ENCODE measurements at places on chromosomes 7 and 10. TPM values are rescaled to one million over a fixed set of nuclear protein-coding genes. Genes with fewer than 3 reads are reported as not detected.
A peak's percentile ranks its signal among the peaks of the same experiment; 100 is the strongest.

GRCh38 chr7:79872176-79872575, 262.5 kb upstream of the GNAI1 start:
- H3K4me3 ChIP-seq = no peak overlapping the region
- no peak for DNase-seq
- no peaks in the 10 kb centered on the region for H3K4me1 ChIP-seq
- peaks cover 12% of the 10 kb centered on the region for H3K27me3 ChIP-seq
- no peak overlapping the region for H3K27ac ChIP-seq
- no peaks in the 10 kb centered on the region for H3K36me3 ChIP-seq

- H3K4me1 ChIP-seq = peaks cover 5% of the 10 kb centered on the region
- DNase-seq = no peak
- peak overlapping the region; percentile 81 for H3K4me3 ChIP-seq
- H3K27ac ChIP-seq = peak overlapping the region; percentile 97
- H3K27me3 ChIP-seq = no peaks in the 10 kb centered on the region
Measured at GRCh38 chr7:155643804-155644177, 670 bp upstream of the RBM33 start.

DNA sequence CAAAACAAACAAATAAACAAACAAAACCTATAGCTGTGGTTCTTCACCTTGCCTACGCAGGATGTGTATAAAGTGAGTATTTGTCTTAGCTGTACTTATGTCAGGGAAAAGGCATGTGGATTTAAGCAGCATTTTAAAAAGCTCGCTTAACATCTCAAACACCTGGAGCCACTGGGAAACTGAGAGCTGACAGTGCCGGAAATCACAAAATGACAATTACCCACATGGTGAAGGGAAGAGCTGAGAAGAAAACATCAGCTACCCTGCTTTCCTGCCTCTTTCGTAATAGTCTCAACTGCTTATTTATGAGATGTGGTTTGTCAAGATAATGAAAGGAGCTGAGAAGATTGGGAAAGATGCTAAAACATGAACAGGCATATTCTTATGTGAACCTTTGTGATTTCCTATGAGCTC, 31.1 kb upstream of the MSMB start:
- H3K4me3 ChIP-seq = no peak overlapping the region
- DNase-seq = no peak
- H3K27ac ChIP-seq = no peak overlapping the region
- no peaks in the 10 kb centered on the region for H3K27me3 ChIP-seq
- H3K4me1 ChIP-seq = no peaks in the 10 kb centered on the region

Gene GLI3
- 22.1 TPM for total RNA-seq

DNA sequence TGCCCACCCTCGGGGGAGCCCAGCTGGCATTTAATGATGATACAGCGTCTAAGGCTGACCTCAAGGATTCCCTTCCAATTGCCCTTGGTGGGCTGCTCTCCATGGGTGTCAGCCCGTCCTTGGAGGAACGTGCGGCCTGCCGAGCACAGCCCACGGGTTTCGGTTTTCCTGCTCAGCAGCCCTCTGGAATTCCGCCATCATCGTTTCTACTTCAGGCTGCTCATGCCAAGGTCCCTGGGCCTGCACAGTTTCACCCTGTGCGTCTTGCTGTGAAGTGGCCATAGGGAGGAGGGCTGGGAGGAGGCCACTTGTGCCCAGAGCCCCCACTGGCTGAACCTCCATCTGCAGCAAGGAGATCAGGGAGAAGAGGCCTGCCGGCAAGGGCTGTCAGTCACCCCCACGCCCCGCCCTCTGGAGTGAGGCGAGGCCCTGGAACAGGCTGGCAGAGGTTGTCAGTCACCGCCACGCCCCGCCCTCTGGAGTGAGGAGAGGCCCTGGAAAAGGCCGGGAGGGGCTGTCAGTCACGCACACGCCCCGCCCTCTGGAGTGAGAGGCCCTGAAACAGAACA, 82.8 kb downstream of the CHST15 start:
- no peak overlapping the region for H3K27ac ChIP-seq
- H3K4me1 ChIP-seq = no peaks in the 10 kb centered on the region

GRCh38 chr7:2566890-2567678, 8.3 kb downstream of the IQCE start:
- H3K27me3 ChIP-seq = no peaks in the 10 kb centered on the region
- H3K36me3 ChIP-seq = no peaks in the 10 kb centered on the region
- DNase-seq = no peak
- H3K27ac ChIP-seq = no peak overlapping the region

Gene ITPRID1
- not detected for total RNA-seq

DNA sequence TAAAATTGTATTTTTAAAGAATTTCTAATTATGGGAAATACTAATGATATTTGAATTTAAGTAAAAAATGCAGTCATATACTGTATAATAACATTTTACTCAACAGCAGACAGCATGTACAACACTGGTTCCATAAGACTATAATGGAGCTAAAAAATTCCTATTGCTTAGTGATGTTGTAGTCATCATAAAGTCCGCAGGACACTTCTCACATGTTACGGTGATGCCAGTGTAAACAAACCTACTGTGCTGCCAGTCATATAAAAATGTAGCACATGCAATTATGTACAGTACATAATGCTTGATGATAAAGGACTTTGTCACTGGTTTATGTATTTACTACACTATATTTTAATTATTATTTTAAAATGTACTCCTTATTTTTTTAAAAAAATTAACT, 629.3 kb downstream of the IPMK start:
- DNase-seq = no peak
- no peaks in the 10 kb centered on the region for H3K36me3 ChIP-seq
- H3K4me1 ChIP-seq = no peaks in the 10 kb centered on the region
- no peak overlapping the region for H3K4me3 ChIP-seq
- H3K27ac ChIP-seq = no peak overlapping the region

DNA sequence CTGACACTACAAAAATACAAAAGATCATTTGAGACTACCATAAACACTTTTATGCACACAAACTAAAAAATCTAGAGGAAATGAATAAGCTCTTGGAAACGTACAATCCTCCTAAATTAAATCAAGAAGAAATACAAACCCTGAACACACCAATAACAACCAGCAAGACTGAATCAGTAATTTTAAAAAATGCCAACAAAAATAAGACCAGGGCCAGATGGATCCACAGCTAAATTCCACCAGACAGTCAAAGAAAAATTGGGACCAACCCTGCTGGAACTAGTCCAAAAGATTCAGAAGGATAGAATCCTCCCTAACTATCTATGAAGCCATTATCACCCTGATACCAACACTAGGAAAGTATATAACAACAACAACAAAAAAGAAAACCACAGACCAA, 277.4 kb downstream of the AGMO start:
- no peaks in the 10 kb centered on the region for H3K36me3 ChIP-seq
- no peak for DNase-seq
- no peaks in the 10 kb centered on the region for H3K27me3 ChIP-seq

Gene INSIG1
- total RNA-seq = 55.7 TPM

Gene RGS10
- 40.1 TPM for total RNA-seq

Gene GDF10
- total RNA-seq = 6.1 TPM

- H3K4me1 ChIP-seq = peaks cover 3% of the 10 kb centered on the region
- no peak overlapping the region for H3K4me3 ChIP-seq
- H3K27me3 ChIP-seq = no peaks in the 10 kb centered on the region
Measured at GRCh38 chr10:48464121-48464870, 140.6 kb downstream of the ARHGAP22 start.

- H3K36me3 ChIP-seq = peaks cover 11% of the 10 kb centered on the region
- no peak overlapping the region for H3K4me3 ChIP-seq
- no peaks in the 10 kb centered on the region for H3K4me1 ChIP-seq
- no peaks in the 10 kb centered on the region for H3K27me3 ChIP-seq
- DNase-seq = no peak
Measured at GRCh38 chr10:24664991-24665390, 58.7 kb downstream of the ARHGAP21 start.

DNA sequence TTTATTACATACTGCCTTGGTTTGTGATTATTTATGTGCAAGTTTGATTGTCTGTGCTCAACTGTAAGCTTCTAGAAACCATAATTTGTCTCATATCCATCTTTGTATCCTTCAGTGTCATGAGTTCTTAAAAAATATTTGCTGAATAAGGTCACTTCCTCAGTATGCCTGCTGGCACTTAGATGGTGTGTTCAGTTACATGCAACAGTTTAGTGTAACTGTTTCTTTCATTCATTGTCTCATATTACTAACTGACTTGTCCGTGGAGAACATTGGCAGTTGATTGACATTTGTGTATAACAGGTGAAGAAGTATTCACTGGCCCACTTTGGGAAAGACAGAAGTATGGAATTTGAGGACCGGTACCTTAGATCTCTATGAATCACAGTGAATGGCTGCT, 236.9 kb downstream of the PRKG1 start:
- H3K27ac ChIP-seq = no peak overlapping the region
- no peaks in the 10 kb centered on the region for H3K36me3 ChIP-seq
- no peak overlapping the region for H3K4me3 ChIP-seq
- no peak for DNase-seq

Gene OLAH
- total RNA-seq = not detected

DNA sequence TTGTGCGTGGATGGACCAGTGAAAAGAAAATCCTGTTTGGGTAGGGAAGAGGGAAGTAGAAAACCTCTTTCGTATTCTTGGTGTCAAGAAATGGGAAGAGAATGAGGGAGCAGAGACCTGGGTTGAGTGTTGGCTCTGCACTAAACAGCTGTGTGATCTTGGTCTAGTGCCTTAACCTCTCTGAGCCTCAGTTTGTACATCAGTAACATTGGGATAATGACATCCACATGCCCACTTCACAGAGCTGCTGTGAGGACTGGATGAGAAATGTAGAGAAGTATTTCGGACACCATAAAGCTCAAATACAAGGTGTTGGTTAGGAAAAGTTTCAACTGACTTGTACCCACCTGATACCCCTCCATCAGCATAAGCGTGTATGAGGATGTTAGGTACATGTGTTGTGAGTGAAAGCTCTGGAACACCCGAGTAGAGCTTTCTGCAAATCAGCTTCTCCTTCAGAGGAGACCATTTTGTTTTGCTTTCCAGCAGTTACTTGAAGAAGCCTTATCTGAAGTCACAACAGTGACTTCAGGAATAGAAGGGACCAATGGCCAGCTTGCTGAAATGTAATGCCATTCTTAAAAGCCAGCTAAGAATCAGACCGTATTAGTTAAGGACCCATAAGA, 11.2 kb downstream of the TRIM56 start:
- no peak for DNase-seq
- no peaks in the 10 kb centered on the region for H3K36me3 ChIP-seq
- H3K27ac ChIP-seq = no peak overlapping the region
- H3K27me3 ChIP-seq = no peaks in the 10 kb centered on the region

- H3K27me3 ChIP-seq = no peaks in the 10 kb centered on the region
- no peak for DNase-seq
- no peaks in the 10 kb centered on the region for H3K36me3 ChIP-seq
- no peak overlapping the region for H3K27ac ChIP-seq
- no peaks in the 10 kb centered on the region for H3K4me1 ChIP-seq
Measured at GRCh38 chr10:123635131-123635530, 31.0 kb upstream of the GPR26 start.

- H3K36me3 ChIP-seq = no peaks in the 10 kb centered on the region
- peak; percentile 94 for DNase-seq
- H3K27ac ChIP-seq = peak overlapping the region; percentile 96
Measured at GRCh38 chr7:137681657-137682562, 164.9 kb downstream of the DGKI start.

GRCh38 chr7:32318300-32319011, 171.7 kb downstream of the LSM5 start:
- peaks cover 8% of the 10 kb centered on the region for H3K27me3 ChIP-seq
- H3K4me1 ChIP-seq = no peaks in the 10 kb centered on the region
- no peak overlapping the region for H3K4me3 ChIP-seq
- H3K36me3 ChIP-seq = no peaks in the 10 kb centered on the region
- no peak for DNase-seq

DNA sequence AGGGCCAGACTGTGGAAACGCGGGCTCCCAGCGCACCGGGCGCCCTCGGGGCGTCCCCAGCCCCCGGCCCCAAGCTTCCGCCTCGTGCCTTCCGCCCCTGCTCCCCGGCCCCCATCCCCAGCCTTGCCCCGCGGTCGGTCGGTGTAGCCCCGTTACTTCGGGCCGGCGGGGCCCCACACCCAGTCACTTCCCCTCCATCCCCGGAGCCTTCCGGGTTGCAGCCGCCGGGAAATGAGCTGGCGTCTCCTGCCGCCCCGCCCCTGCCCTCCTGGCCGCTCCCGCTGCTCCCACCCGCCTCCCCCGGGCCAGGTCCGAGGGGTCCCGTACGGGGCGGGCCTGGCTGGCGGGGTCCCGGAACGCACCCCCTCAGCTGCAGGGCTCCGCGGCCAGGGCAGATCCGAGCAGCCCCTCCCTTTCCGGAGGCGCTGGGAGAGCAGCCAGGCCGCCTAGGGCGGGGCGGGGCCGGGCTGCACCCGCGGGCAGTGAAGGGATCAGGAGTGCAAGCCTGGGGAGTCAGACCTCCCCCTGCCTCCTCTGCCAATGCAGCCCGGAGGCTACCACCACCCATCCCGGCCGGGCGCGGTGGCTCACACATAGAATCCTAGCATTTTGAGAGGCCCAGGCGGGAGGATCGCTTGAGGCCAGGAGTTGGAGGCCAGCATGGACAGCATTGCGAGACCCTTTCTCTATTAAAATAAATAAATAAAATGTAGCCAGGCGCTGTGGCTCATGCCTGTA, 709 bp downstream of the ARPC1B start:
- DNase-seq = peak; percentile 36
- peaks cover 17% of the 10 kb centered on the region for H3K4me1 ChIP-seq
- no peak overlapping the region for H3K27ac ChIP-seq
- H3K36me3 ChIP-seq = peaks cover 4% of the 10 kb centered on the region
- H3K4me3 ChIP-seq = peak overlapping the region; percentile 70

GRCh38 chr10:98357194-98357822, 57.7 kb downstream of the PYROXD2 start:
- no peak overlapping the region for H3K4me3 ChIP-seq
- DNase-seq = peak; percentile 62
- H3K27ac ChIP-seq = no peak overlapping the region

DNA sequence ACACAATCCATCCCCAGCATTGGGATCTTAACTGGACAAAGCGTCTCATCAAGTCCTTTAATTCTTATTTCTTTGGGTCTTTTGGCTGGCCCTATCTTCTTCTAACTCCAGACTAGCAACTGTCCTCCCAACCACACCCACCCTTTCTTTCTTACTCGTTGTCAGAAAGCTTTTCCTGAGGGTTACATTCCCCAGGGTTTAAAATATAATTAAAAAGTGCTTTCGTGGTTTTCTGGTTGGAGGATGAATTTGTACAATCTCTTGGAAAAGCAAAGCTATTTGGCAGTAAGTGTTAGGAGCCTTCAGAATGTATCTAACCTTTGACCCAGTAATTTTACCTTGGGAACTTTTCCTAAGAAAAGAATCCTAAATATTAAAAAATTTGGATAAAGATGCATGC, 10.4 kb upstream of the ITGB8 start:
- H3K27ac ChIP-seq = no peak overlapping the region
- H3K4me3 ChIP-seq = no peak overlapping the region
- no peaks in the 10 kb centered on the region for H3K4me1 ChIP-seq
- no peak for DNase-seq
- H3K27me3 ChIP-seq = no peaks in the 10 kb centered on the region

GRCh38 chr7:67644151-67644550, 647.5 kb downstream of the TYW1 start:
- no peaks in the 10 kb centered on the region for H3K27me3 ChIP-seq
- no peak overlapping the region for H3K4me3 ChIP-seq
- no peaks in the 10 kb centered on the region for H3K36me3 ChIP-seq
- no peak for DNase-seq
- H3K27ac ChIP-seq = no peak overlapping the region

- no peaks in the 10 kb centered on the region for H3K27me3 ChIP-seq
- peaks cover 16% of the 10 kb centered on the region for H3K4me1 ChIP-seq
- peaks cover 35% of the 10 kb centered on the region for H3K36me3 ChIP-seq
- H3K27ac ChIP-seq = peak overlapping the region; percentile 39
- H3K4me3 ChIP-seq = no peak overlapping the region
- DNase-seq = peak; percentile 88
Measured at GRCh38 chr7:41685684-41686083, 17.2 kb downstream of the INHBA start.
